ENCODE measurements at places on chromosomes 6 and 20. TPM values are rescaled to one million over a fixed set of nuclear protein-coding genes. Genes with fewer than 3 reads are reported as not detected.

DNA sequence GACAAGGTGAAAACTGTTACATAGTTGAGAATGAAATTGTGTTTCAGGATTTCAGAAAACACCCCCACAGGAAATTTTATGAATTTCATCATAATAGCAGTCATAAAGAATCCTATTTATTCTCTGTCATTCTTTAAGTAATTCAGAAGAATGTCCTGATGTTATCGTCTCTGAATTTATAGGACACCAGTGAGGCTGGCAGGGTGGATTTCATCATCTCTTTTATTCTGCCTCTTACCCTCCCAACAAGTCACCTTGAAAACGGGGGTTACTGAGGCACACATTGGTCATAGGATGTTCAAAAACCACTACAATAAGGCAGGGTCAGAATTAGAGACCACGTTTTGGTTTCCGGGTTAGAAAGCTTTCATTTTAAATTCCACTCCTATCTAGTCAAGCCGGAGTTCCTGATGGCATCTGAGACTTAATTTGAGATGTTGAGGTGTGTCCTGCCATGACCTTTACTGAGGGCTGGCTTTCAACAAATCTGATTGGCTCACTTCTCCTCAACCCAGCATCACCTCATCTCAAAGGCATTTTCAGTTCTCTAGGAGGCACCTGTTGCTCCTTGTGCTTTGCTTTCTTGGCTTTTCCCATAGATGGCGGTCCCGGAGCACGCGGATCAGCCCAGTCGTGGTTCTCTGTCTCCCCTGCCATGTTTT lies 230.6 kb upstream of the SUPT3H start:
- no peak for DNase-seq

- DNase-seq = no peak
Measured at GRCh38 chr20:53527196-53527595, 66.4 kb downstream of the ZNF217 start.

GRCh38 chr6:133590196-133590595 lies 298.7 kb upstream of the TCF21 start:
- DNase-seq = no peak

- no peak for DNase-seq
Measured at GRCh38 chr6:86031713-86032112, 389.0 kb upstream of the SYNCRIP start.

DNA sequence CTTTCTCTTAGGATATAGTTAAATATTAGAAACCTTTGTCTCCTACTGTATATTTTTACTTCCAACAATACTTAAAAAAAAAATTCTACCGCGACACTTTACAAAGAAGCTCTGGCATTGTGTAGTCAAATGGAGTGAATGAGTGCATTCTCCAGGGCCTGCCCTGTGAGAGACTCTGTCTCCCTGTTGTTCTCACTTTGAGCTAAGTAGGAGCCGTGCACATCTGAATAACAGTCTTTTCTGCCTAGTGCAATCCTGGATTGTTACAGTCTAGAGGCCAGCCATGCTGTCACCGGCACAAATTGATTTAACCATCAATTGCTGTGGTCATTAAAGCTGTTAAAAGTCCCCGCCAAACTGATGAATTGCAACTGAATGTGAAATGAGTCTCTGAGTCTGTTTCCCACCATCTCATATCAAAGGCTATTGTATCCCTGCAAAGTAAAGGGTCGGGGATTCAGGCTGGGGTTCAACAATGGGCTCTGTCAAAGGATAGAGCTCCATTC lies 156.0 kb downstream of the RFPL4B start:
- no peak for DNase-seq

- no peak for DNase-seq
Measured at GRCh38 chr6:141486942-141487341, 645.8 kb upstream of the GJE1 start.

DNA sequence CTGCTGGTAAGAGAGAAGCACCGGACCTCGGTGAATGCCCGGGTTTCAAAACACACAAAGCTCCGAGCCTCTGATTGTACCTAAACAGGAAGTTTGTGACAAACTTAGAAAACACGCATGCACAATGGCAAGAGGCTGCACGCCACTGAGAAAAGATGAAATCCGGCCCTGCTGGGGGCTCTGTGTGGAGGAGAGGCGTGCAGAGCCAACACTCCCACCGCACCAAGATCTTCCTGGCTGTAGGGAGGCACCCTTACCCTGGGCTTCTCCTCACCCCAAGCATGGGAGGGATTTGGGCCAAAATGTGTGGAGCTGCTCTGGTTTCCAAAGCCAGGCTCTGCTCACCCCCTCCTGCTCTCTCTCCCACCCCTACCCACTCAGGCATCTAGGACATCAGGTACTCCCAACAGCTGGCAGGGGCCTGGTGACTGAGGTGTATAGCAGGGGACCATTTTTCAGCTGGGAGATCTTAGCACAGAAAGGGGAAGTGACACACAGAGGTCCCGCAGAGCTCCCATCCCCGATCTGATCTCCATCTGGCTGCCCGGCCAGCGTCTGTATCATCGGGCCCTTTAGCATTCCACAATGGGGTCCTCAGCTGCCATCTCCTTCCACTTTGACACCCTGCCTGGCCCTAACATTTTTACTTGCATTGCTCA lies 84.2 kb downstream of the TRERF1 start:
- DNase-seq = peak; percentile 22

DNA sequence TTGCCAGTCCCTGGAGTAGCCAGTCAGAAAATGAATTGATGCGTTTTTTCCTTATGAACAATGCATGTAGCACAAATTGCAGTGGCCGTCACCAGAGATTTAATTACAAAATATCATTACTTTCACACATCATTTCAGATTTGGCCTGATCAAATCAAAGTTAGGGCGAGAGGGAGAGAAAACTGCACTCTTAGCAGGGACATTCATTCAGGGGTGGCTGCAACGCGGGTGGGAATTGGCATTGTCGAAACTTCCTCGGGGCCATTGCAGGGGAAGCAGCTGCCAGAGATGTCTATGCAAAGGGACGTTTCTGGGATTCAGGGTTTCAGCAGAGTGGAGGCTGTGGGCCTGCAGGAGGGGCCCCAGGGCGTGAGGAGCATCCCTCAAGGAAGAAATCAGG lies 76.5 kb upstream of the TOP1 start:
- DNase-seq = no peak

DNA sequence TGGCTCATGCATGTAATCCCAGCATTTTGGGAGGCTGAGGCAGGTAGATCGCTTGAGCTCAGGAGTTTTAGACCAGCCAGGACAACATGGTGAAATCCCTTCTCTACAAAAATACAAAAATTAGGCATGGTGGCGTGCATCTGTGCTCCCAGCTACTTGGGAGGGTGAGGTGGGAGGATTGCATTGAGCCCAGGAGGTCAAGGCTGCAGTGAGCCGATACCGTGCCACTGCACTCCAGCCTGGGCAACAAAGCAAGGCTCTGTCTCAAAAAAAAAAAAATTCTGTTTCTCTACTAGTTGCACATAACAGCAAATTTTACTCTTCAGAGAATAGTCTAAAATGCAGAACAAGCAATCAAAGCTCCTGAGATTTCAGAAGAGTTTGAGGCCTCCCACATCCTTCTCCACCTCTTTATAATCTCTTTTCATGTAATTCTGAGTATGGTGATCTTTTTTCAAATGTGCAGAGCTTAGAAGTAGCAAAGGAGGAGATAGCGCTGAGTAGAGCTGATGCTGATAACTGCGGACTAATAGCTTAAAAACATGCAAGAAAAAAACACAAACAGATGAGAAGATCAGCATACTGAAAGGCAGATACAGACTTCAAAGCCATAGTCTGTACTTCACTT lies 23.3 kb downstream of the LRRN4 start:
- peak; percentile 38 for DNase-seq

DNA sequence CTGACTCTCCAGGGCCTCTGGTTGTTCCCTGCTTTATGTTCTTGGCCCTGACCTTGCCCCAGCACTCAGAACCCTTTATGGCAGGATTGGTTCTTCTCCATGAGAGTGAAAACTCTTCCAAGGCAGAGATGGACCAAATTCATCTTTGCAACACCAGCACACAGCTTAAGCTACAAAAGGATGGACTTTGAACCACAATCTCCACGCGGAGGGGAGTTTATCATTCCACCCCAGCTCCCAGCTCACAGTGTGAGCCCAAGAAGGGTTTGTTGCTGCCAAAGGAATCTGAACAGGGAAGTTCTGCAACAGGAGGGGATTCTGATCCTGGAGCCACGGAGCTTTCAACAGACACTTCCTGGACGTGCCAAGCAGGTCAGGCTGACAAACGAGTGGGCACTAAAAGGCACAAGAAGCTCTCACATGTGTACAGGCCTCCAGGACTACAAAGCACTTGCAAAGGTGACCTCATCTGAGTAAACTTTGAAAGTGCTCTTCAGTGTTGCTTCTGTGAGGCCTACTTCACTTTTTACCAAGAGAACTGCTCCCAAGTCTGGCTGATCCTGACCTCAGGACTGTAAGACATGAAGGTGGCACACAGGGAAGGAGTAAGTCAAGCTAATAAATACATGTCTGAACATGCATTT lies 8.9 kb downstream of the FITM2 start:
- no peak for DNase-seq

GRCh38 chr6:16769986-16770376 lies 8.7 kb upstream of the ATXN1 start:
- no peak for DNase-seq

DNA sequence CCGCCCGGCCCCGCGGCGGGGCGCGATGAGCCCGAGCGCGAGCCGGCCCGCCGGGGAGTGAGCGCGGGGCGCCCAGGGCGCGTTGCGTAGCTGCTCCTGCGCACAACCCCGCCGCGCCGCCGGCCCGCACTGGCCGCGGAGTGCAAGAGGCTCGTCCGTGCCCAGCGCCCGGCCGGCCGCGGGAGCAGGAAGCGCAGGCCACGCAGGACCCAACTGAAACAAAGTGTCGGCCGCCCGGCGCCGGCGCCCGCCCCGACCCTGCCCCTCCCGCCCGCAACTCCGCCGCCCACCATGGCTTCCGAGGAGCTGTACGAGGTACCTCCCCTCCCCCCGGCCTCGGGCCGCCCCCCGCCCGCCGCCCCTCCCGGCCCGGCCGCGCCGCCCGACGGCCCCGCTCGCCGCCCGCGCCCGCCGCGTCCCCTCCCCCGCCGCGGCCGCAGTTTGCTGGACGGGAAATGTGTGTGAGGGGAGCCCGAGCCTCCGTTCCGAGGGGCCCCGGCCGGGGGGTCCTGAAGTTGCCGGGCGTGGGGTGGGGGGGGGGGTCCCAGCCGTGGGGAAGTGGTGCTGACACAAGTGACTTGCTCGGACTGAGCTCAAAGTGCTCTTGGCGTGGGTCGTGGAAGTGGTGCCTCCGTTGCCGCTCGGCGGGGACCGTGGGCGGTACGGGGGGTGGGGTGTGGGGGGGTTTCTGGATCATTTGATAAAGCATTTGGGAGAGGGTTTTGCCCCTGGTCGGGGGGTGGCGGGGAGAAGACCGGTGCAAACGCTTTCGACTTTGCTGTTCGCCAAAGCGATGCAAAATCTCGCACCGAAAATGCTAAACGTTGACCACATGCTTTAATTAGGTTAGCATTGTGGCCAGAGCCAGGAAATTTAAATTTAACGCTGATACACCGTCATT lies 539 bp downstream of the CDYL start:
- DNase-seq = peak; percentile 34

GRCh38 chr6:133333852-133334251 lies 92.7 kb downstream of the EYA4 start:
- DNase-seq = no peak

- no peak for DNase-seq
Measured at GRCh38 chr20:56420028-56420427, 8.0 kb downstream of the CASS4 start.

- no peak for DNase-seq
Measured at GRCh38 chr20:1396264-1396663, 3.4 kb upstream of the FKBP1A start.

GRCh38 chr6:22666586-22666985 lies 97.2 kb downstream of the HDGFL1 start:
- DNase-seq = no peak

GRCh38 chr6:68978411-68978810 lies 343.3 kb downstream of the ADGRB3 start:
- no peak for DNase-seq

GRCh38 chr6:155377061-155377460 lies 62.8 kb upstream of the TFB1M start:
- no peak for DNase-seq

- DNase-seq = no peak
Measured at GRCh38 chr6:118724211-118724610, 72.8 kb upstream of the CEP85L start.

- no peak for DNase-seq
Measured at GRCh38 chr6:114339706-114340105, 3.1 kb downstream of the HS3ST5 start.

GRCh38 chr6:6657085-6657819 lies 68.7 kb downstream of the LY86 start:
- no peak for DNase-seq

DNA sequence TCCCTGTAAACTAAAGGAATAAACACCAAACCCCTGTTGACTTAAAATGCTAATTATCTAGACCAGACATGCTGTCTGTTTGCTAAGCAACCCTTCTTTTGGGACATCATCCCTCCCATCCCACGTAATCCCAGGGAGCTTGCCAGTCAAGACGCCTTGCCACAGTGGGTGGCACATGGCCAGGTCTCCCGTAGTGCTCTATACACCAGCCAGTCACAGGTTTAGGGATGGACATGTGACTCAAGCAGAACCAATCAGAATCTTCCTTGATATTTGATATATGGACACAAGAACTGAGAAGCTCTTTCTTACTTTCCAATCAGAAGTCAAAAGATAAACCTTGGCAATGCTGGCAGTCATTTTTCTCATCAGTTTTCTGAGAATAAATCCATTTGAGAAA lies 60.0 kb downstream of the CNKSR3 start:
- DNase-seq = no peak

DNA sequence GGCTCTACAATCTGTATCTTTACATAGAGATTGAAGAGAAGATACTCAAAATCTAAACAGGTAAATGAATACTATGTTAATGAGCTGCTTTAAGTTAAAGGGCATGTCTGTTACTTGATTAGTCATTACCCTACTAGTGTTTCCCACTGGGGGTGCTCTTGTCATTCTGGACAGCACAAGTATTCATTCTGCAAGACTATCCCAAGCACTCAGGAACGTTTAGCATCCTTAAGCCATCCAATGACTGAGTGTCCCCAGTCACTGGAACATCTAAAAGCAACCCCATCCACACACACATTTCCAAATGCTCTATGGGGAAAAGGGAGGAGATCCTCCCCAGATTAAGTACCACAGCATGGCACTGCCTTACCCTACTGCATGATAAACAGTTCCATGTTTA lies 25.7 kb downstream of the EZR start:
- DNase-seq = no peak

DNA sequence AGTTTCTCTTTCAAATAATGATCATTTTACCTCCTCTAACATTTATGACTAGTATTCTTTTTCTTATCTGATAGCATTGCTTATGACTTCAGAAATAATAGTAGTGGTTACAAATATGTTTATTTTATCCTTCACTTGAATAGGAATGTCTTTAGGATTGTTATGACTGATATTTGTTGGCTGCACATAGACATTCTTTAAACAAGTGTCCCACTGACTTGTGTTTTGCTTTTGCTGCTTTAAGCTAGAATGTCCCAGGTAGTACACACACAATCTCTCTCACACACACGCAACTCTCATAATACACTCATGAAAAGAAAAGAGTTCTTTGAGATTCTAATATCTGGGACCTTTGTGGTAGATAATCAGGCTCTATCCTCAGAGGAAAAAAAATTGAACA lies 21.6 kb downstream of the KIAA1586 start:
- no peak for DNase-seq

OOEP gene
- total RNA-seq = 0.49 TPM

SGK2 gene
- 0.76 TPM for total RNA-seq

ATP9A gene
- total RNA-seq = 0.92 TPM

MDFI gene
- not detected for total RNA-seq

MYCT1 gene
- not detected for total RNA-seq

SEL1L2 gene
- not detected for total RNA-seq

DTNBP1 gene
- 12.6 TPM for total RNA-seq

POM121L2 gene
- not detected for total RNA-seq

TRIM40 gene
- not detected for total RNA-seq

SMLR1 gene
- total RNA-seq = not detected

TAF8 gene
- 24.6 TPM for total RNA-seq

EPPIN gene
- not detected for total RNA-seq

Data from CD8-positive, alpha-beta T cell (primary cell).